ENCODE measurements at places on chromosomes 3 and 15.

GRCh38 chr15:70142322-70143191 is 44.8 kb upstream of the TLE3 start:
- no peak for DNase-seq

- DNase-seq, result no peak
These were observed at the start of gene TIMP4 for GRCh38 chr3:12158387-12159226. TIMP4 (minus strand) TSS chr3:12158912; CDS start chr3:12158840, 72 bp downstream.

DNA sequence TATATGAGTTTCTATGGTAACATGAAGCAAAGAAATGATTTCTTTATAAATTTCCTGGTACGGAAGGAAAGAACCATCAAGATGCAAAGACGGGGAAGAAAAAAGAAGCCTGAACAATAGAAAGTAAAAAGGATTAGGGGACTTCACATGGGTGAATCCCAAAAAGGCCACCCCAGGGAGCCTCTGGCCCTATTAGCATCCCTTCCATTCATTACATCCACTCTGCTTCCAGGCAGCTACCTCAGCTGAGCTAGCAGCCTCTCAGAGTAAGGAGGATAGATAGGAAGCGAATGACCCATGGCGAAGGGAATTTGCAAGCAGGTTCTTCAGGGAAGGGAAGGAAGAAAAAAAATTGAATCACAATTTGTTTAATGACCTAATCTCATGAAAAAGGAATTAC is 81.6 kb downstream of the GABRB3 start:
- DNase-seq, result no peak

GRCh38 chr3:194598771-194599557 is 34.3 kb downstream of the TMEM44 start:
- no peak for DNase-seq

DNA sequence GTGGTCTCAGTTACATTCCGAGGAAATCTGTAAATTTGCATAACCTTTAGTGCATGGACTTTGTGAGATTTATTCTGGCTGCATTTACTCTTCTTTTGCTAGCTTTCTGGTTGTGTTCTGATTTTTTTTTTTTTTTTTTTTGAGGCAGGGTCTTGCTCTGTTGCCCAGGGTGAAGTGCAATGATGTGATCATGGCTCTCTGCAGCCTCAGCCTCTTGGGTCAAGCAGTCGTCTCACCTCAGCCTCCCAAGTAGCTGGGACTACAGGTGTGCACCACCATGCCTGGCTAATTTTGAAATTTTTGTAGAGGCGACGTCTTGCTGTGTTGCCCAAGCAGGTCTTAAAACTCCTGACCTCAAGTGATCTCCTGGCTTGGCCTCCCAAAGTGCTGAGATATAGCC is 12.6 kb downstream of the RAB5A start:
- DNase-seq, result no peak

DNA sequence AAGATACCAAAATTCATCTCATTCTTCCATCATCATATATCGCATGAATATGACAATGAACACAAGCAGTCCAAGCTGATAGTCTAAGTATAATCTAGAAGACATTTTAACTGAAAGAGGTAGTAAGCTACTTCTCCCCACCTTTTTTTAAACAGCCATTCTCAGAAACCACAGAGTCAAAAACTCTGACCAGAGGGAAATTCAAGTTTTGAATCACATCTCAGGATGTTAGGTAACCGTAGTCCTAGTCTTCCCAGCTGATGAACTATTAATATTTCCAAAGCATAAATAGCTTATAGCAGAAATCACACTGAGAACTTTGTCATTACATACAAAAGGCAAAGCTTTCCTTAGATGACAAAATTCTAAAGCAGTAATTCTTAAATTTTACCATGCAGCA is 25.8 kb downstream of the NPTN start:
- no peak for DNase-seq

- DNase-seq, result no peak
These were observed 508 bp downstream of the GORASP1 start for GRCh38 chr3:39106851-39107387.

- peak; percentile 89 for DNase-seq
These were observed at the start of gene ELL3 for GRCh38 chr15:43776718-43777266. ELL3 (minus strand) TSS chr15:43776966; CDS start chr15:43776901, 65 bp downstream.

GRCh38 chr3:106809623-106810299 is 567.5 kb upstream of the CCDC54 start:
- DNase-seq, result peak; percentile 25

- no peak for DNase-seq
These were observed at the start of gene MAGI1 for GRCh38 chr3:66038726-66039589. MAGI1 (minus strand) TSS chr3:66038918; CDS start chr3:66038308, 610 bp downstream.

DNA sequence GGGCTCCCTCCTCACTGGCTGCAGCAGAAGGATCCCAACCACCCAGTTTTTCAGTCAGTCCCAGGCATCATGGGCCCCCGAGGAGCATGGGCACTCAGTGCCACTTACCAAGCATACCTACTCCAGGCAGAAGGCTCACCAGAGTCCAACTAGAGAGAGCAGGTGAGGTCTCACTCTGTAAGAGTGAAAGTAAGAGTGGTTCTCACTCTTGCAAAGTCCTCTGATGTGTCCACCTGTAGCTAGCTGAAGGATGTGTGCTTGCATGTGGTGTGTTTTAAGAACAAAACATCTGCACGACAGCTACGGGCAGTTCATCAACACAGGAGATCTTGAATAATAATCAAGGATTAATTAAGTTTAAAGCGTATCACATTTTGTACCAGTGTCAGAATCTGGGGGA is 49.7 kb downstream of the CCK start:
- no peak for DNase-seq

- no peak for DNase-seq
These were observed 98.8 kb downstream of the SPRED1 start for GRCh38 chr15:38351466-38351865.

DNA sequence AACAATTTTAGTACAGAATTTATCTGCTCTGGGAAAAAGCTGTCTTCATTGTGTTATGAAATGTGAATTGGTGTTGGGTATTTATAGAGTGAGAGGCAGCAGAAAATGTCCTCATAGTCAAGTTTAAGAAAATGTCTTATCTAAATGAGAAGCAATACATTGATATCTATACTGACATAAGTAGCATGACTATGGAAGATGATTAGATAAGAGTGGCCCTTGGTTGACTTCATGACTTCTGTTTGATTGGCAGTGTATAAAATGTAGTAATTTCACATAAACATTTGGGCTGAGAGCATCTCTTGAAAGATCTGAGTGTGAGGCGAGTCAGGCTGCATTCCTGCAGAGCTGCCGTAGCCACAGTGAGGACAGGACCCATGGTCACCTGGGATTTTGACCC is 19.4 kb downstream of the MCTP2 start:
- DNase-seq, result no peak

Measured in NAMALWA (cell line).